GM23248 (cell line): ENCODE measurements at places on chromosomes 6 and 20.

- DNase-seq = no peak
Measured at GRCh38 chr20:13148961-13149360, 72.1 kb upstream of the ISM1 start.

DNA sequence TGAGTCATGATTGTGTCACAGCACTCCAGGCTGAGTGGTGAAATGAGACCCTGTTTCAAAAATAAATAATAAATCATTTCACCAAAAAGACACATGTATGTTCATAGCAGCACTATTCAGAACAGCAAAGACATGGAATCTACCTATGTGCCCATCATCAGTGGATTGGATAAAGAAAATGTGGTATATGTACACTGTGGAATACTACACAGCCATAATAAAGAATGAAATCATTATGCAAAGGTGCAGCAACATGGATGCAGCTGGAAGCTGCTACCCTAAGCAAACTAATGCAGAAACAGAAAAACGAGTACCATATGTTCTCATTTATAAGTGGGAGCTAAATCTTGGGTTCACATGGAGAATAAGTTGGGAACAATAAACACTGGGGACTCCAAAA, 33.1 kb downstream of the ZNF451 start:
- no peak for DNase-seq

DNA sequence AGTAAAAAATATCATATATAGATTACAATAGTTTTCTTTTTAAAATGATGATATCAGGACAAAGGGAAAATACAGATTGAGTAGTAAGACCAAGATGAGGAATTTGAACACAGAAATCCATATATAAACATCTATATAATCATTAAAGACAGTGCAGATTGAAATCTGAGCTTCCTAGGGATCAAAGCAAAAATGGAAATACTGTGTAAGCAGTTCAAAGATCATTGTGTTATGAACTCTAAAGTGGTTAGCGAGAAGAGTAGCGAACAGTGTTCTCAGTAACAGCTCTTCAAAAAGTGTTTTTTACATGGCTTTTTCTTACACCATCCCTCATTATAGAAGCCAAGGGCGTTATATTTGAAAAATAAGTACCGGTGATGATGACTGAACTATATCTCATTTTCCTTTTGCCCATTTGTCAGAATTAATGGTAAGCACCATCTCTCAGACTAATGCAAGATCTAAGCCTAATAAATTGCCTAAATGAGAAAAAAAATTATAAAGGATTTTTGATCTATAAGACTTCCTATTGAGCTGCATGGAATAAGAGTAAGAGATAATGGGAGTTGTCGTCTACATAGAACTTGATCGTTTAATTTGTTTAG, 226.3 kb downstream of the ZFAND3 start:
- no peak for DNase-seq

DNA sequence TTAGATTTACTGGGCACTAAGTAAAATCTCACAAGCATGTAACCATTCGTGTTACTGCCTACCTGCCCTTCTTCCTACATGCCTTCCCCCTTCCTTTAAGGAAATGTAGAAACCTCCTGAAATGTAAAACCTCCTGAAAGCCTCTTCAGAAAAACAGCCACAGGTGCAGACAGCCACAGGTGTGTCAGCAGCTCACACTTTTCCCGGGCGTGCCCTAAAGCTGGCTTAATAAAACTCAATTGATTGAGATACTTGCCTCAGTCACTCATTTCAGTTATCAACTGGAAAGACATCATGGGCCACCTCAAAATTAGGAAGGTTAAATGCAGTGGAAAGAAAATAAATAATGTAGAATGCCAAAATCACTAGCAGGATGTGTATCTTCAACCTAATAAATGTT, 23.1 kb upstream of the PBOV1 start:
- no peak for DNase-seq
